ENCODE measurements at places on chromosomes 16 and 17.

- DNase-seq = no peak
- no peaks in the 10 kb centered on the region for H3K36me3 ChIP-seq
- H3K27ac ChIP-seq = no peak overlapping the region
- no peaks in the 10 kb centered on the region for H3K4me1 ChIP-seq
Measured at GRCh38 chr17:8031261-8031661, 7.6 kb upstream of the ALOX15B start.

GRCh38 chr16:228151-228851, 948 bp downstream of the LUC7L start:
- DNase-seq = no peak
- H3K4me1 ChIP-seq = peaks cover 8% of the 10 kb centered on the region
- H3K36me3 ChIP-seq = peaks cover 31% of the 10 kb centered on the region
- no peaks in the 10 kb centered on the region for H3K27me3 ChIP-seq
- peak overlapping the region; percentile 98 for H3K27ac ChIP-seq

GRCh38 chr16:27291722-27292240, 22.0 kb upstream of the IL4R start:
- H3K4me1 ChIP-seq = no peaks in the 10 kb centered on the region
- H3K27me3 ChIP-seq = no peaks in the 10 kb centered on the region
- H3K4me3 ChIP-seq = no peak overlapping the region

DNA sequence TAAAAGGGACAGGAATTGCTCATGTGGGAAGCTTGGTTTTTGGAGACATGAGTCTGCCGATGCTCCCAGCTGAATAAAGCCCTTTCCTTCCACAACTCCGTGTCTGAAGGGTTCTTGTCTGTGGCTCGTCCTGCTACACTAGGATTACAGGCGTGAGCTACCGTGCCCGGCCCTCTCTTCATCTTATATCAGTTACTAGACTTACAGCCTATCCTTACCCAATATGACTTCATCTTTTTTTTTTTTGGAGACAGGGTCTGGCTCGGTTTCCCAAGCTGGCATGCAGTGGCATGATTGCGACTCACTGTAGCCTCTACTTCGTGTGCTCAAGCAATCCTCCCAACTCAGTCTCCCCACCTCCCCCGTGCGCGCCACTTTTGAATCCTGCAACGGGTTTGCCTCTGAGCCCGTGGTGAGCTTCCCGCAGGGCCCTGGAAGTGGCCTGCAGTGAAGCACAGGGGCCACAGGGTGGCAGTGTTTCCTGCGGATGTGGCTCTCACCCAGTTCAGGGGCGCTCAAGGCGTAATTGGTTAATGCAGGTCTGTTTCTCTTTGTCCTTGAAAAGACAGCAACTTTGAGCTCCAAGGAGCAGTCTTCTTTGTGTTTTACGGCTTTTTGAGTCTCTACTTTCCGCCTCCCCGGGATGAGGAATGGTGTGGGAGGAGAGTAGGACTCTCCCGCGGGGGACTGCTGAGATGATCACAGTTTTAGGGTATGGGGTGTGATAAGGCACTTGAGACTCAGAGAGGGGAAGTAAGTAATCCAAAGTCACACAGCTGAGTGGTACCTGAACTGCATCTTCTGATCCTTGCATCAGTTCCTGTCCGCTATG, 22.7 kb upstream of the GPRC5B start:
- H3K4me3 ChIP-seq = no peak overlapping the region
- H3K27ac ChIP-seq = no peak overlapping the region
- H3K36me3 ChIP-seq = no peaks in the 10 kb centered on the region
- peaks cover 4% of the 10 kb centered on the region for H3K27me3 ChIP-seq
- H3K4me1 ChIP-seq = peaks cover 8% of the 10 kb centered on the region

- no peak for DNase-seq
- no peaks in the 10 kb centered on the region for H3K27me3 ChIP-seq
- H3K4me1 ChIP-seq = peaks cover 38% of the 10 kb centered on the region
- H3K27ac ChIP-seq = no peak overlapping the region
- no peak overlapping the region for H3K4me3 ChIP-seq
- H3K36me3 ChIP-seq = peaks cover 2% of the 10 kb centered on the region
Measured at GRCh38 chr17:39641097-39641496, 4.2 kb downstream of the STARD3 start.

- H3K27ac ChIP-seq = no peak overlapping the region
- no peak for DNase-seq
- no peaks in the 10 kb centered on the region for H3K27me3 ChIP-seq
- H3K36me3 ChIP-seq = peaks cover 30% of the 10 kb centered on the region
- H3K4me3 ChIP-seq = no peak overlapping the region
Measured at GRCh38 chr16:3640632-3641501, 13.6 kb upstream of the DNASE1 start.
